ENCODE measurements at places on chromosomes 12 and 14. TPM values are rescaled to one million over a fixed set of nuclear protein-coding genes. Genes with fewer than 3 reads are reported as not detected.

GRCh38 chr14:105252552-105253328, 4.4 kb downstream of the BTBD6 start:
- DNase-seq, result no peak

DNA sequence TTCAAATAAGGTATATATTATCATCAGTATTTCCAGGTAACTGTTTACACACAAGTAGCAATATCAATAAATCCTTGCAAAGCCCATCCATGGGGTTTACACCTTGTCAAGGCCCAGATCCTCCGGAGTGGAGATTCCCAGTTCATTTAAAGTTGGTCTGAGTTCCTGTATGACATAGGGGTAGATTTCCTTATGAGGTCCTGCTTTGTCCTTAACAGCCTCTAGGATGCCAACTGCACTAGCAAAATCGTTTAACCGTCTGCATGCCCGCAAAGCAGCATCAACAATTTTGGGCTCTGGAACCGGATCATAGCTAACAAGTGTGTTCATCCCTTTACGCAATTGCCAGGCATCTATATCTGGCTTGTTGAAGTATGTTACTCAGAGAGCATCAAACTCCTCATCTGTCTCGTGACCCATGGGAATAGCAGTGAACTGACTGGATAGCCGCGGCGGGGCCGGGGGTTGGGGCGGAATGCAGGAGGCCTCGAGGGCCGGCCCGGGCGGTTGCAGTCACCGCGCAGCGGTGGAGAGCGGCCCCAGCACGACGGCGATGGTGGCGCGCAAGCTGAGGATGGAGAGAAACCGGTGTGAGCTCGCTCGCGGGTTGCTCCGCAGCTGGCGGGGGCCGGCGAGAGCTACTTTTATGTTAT, 30.6 kb upstream of the FBXO34 start:
- no peak for DNase-seq

DNA sequence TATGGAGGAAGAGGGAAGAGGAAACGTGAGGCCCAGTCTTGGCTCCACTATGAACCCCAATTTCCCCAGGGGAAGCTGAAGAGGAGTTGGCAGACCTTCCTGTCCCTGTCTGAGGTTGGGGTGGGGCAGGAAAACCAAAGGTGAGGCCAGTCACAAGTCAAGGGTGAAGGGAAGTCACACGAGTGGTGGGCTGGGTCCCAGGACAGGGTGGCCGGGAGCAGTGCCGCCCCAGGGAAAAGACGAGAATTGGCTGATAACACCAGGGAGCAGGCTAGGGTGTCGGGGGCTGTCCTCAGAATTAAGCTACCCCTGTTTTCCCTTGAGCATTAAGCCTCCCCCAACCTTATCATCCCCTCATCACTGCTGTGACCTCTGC, 3.1 kb downstream of the VDR start:
- no peak for DNase-seq

DNA sequence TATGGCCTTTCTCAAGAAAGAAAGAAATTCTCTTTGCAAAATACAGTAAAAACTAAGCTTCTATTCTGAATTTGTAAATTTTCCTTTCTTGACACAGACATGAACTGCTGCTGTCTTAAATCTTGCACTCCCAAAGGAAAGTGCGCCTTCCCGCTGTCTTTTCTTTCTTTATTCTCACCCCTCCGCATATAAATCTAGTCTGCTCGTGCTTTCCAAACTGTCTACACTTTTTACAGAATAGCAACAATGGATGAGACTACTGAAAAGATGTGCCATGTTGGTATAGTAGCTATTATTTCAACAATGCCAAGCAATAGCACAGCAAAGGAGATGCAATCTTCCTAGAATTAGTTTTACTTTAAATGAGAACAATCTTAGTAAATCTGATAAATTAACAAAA, 328.8 kb upstream of the PDE3A start:
- no peak for DNase-seq

GRCh38 chr14:73953731-73954130, 3.6 kb downstream of the COQ6 start:
- DNase-seq, result no peak

GRCh38 chr12:48199774-48200221, 3.3 kb downstream of the OR10AD1 start:
- DNase-seq, result no peak

GRCh38 chr14:55928276-55928675, 189.9 kb upstream of the PELI2 start:
- DNase-seq, result no peak

- no peak for DNase-seq
Measured at GRCh38 chr12:64236549-64236948, 14.5 kb upstream of the KICS2 start.

The FICD gene
- total RNA-seq, result 3.9 TPM

The IL31 gene
- not detected for total RNA-seq

The SLC6A15 gene
- total RNA-seq, result not detected
